ENCODE measurements at places on chromosomes 11 and 22. TPM values are rescaled to one million over a fixed set of nuclear protein-coding genes. Genes with fewer than 3 reads are reported as not detected.

Gene POU2F3
- total RNA-seq = not detected

Gene OR5B2
- total RNA-seq = not detected

Gene TMEM25
- 77.0 TPM for total RNA-seq

Gene HEPACAM
- total RNA-seq = 162 TPM

Gene MS4A4A
- 2.7 TPM for total RNA-seq

Gene FAM111B
- 0.49 TPM for total RNA-seq

Gene ATL3
- 24.1 TPM for total RNA-seq

Gene MMP8
- total RNA-seq = not detected

All from dorsolateral prefrontal cortex (tissue), 122 donors.